Iris pigment epithelial cell (primary cell): ENCODE measurements at places on chromosomes 12 and 14.

DNA sequence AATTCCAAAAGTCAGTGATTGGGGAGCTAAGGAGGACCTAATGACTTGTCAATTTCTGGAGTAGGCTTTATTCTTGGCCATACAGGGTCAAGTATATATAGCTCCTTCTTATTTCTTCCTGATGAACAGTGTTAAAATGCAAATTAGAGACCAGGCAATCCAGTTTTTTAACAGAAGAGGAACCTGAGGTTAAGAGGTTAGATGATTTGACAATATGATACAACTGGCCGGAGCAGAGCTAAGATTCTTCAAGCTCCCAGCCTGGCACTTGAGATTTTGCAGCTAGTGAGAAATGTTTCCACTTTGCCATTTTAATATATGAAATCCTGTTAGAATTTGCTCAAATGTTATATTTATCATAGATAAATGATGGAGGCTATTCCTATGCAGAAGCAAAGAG lies 204.0 kb downstream of the SSPN start:
- no peak for DNase-seq

GRCh38 chr14:94312481-94313246 lies 10.5 kb downstream of the SERPINA6 start:
- DNase-seq, result no peak

DNA sequence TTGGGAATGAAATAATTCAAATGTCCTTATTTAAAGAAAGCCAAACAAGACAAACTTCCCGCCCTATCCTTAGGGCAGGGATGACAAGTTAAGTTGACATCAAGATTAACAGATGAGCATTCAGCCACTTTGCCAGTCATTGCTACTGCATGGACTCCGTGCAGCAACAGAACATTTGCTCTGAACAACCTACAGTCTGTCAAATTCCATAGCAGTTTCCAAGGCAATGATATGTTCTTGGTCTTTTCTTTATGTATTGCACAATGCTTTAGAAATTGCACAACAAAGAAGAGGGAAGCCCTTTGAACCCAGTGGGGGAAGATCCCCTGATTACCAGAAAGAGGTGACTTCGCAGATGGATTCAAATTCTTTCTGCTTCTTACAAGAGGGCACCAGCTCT lies 269.8 kb downstream of the BCAT1 start:
- DNase-seq, result peak; percentile 82

- DNase-seq, result peak; percentile 96
These were observed 36.2 kb downstream of the PRMT8 start for GRCh38 chr12:3527181-3527580.

- DNase-seq, result no peak
These were observed 36.2 kb downstream of the BCL11B start for GRCh38 chr14:99235582-99236320.

GRCh38 chr14:95121911-95122620 lies 35.3 kb downstream of the DICER1 start:
- no peak for DNase-seq

GRCh38 chr12:131151558-131152345 lies 198.0 kb downstream of the ADGRD1 start:
- DNase-seq, result no peak

DNA sequence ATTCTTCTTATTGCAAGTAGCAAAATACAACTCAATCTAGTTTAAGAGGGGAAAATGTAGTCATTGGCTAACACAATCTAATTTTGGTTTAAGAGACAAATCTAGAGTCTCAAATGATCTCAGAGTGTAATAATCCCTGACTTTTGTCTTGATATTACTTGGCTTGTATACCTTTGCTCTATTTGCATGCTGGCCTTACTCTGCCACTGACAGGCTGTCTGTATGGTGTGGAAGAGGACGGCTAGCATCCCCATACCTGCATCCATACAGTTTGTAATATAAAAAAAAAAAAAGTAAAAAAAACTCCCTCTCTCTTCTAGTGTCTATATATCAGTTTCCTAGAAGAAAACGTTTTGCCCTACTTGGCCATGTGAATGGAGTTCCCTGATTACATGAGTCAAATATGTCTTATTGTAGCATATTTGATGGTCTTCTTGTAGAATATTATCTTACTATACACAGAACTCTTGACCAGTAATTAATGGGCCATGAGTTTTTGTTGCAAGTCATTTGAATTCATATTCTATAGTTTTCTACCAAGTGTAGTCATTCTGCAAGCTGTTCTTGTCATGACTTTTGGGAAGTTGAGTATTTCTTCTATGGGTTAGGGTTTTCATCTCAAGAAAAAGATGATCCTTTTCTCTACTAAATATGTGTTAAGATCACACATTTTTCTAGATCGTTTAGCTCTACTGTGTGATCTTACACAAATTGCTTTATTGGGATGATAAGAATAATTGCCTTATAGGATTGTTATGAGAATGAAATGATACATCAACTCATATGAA lies 8.2 kb downstream of the HIF1A start:
- no peak for DNase-seq

DNA sequence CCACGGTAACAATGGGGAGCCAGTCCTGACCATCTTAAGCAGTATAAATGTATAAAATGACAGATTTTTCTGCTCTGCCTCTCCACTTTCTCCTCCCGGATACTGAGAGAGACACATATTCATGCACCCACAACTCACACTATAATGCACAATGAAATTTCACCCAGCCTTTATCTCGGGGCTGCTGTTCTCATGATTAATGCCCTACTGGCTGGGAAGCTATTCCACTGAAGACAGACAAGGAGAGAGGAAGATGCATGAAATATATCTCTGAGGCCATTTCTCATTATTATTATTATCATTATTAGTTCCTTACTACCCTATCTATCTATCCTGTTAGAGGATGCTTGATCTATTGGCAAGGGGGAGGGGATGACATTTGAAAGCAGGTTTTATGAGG lies 501.7 kb downstream of the DIO2 start:
- DNase-seq, result no peak

DNA sequence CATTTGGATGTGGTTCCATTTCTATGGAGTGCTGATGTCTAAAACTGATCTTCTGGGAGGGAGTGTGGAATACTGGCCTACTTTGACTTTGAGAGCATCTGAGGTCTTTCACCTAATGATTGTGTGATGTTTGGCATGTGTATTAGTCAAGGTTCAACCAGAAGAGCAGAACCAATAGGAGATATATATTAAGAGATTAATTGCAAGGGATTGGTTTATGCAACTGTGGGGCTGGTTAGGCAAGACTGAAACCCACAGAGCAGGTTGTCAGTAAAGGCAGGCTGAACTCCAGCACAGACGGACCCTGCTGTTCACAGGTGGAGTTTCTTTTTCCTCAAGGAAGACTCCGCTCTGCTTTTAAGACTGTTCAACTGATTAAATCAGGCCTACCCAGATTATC lies 11.6 kb downstream of the BMAL2 start:
- no peak for DNase-seq
